ENCODE measurements at places on chromosomes 3 and 15. TPM values are rescaled to one million over a fixed set of nuclear protein-coding genes. Genes with fewer than 3 reads are reported as not detected.

Gene DUOXA2
- not detected for total RNA-seq

Gene U2SURP
- total RNA-seq: 73.6 TPM

Gene MORC1
- total RNA-seq: 0.13 TPM

Gene MOBP
- 0.32 TPM for total RNA-seq

Gene SOX2
- 1.1 TPM for total RNA-seq

Gene STX19
- 0.52 TPM for total RNA-seq

Gene RETNLB
- total RNA-seq: 1.4 TPM

Gene ZNF660
- 3.3 TPM for total RNA-seq

Gene GOLGA8Q
- total RNA-seq: 1.8 TPM

Gene CD96
- total RNA-seq: 0.46 TPM

Gene PLA2G4E
- not detected for total RNA-seq

Gene RBSN
- 32.3 TPM for total RNA-seq

Gene PPP1R14D
- total RNA-seq: not detected

Gene CTXN2
- total RNA-seq: 0.10 TPM

Gene NKTR
- total RNA-seq: 64.5 TPM

Gene PRRT3
- 3.3 TPM for total RNA-seq

Gene ARHGAP31
- total RNA-seq: 5.7 TPM

Gene TGM5
- 0.09 TPM for total RNA-seq

Gene GOLGA8O
- total RNA-seq: not detected

Gene CYP19A1
- total RNA-seq: 1.2 TPM

Gene CALML4
- 4.7 TPM for total RNA-seq

Gene CDHR4
- not detected for total RNA-seq

Gene KLHL40
- total RNA-seq: 0.54 TPM

Gene HDC
- 0.57 TPM for total RNA-seq

Gene LMOD3
- 0.29 TPM for total RNA-seq

Gene TMEM266
- 1.4 TPM for total RNA-seq

Gene PLSCR4
- total RNA-seq: 0.32 TPM

Gene CCDC9B
- 0.87 TPM for total RNA-seq

Gene TERC
- 8.1 TPM for total RNA-seq

Gene LRRC28
- 23.8 TPM for total RNA-seq

Gene NBEAL2
- total RNA-seq: 5.8 TPM

Gene ZNF148
- total RNA-seq: 28.6 TPM

Gene MESP2
- total RNA-seq: not detected

Gene ZNF860
- total RNA-seq: 0.27 TPM

Gene IGSF10
- 0.97 TPM for total RNA-seq

Gene GPD1L
- 5.0 TPM for total RNA-seq

Gene APOD
- 33.2 TPM for total RNA-seq

Gene FBXW12
- total RNA-seq: 0.31 TPM

Gene MNS1
- not detected for total RNA-seq

Gene CAMP
- 0.27 TPM for total RNA-seq
